ENCODE measurements at places on chromosomes 4 and X.
A peak's percentile ranks its signal among the peaks of the same experiment; 100 is the strongest.

GRCh38 chrX:18034945-18035344, 173.8 kb upstream of the RAI2 start:
- no peak for DNase-seq

DNA sequence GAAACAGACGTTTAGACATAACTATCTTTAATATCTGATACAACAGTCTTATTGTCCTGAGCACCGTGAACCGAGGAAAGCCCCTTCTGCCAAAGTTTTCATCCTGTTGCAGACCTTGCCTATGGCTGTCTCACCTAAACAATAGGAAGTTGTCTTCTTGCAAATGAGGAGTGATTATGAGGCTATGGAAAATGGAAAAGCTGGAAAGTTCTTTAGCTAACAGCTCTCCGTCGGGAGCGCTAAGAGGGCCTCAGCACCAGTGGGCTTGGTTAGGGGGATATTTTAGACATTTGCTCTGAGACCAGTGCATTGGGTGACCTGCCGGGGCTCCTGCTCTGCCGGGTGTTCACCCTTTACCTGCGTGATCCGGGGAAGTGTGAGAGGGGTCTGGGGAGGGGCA, 28.4 kb downstream of the TMEM131L start:
- no peak for DNase-seq

DNA sequence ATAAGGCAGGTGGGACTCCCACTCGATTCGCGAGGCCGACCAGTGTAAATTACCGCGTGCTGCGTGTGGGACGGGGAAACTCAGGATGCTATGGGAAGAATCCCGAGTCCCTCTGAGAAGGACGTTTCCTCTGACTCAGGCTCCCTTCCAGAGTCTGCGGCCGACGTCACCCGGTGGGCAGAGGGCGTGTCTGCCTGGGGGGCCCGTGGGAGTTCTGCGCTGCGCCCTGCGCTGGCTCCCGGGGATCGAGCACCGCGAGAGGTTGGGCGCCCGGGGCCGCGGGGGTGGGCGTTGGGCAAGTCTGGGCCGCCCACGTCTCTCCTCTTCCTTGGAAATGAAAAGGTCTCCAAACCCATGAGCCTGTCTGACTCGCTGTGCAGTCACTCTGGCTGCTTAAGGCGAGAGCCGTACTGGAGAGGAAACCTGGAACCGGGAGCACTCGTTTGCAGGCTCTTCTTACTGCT, 568 bp downstream of the NIPAL1 start:
- no peak for DNase-seq

- no peak for DNase-seq
Measured at GRCh38 chr4:104123021-104123420, 371.7 kb downstream of the CXXC4 start.

- DNase-seq = no peak
Measured at GRCh38 chr4:188043154-188043553, 47.6 kb downstream of the ZFP42 start.

DNA sequence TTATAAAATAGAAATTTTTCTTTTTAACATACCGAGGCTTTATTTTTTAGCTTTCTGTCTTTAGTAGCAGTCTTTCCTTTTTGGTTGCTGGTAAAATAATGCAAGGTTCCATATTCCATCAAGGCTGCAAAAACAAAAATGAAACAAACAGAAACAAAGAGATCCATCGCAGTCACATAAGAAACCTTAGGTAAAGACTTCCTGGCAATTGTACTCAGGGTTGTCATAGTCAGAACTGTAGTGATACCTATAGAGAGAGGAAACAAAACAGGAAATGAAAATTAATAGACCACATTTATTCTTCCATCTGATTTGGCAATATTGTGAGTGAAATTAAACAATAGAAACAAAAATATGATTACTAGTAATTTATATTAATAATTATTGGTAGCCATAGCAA, 72.5 kb downstream of the GABRG1 start:
- no peak for DNase-seq

DNA sequence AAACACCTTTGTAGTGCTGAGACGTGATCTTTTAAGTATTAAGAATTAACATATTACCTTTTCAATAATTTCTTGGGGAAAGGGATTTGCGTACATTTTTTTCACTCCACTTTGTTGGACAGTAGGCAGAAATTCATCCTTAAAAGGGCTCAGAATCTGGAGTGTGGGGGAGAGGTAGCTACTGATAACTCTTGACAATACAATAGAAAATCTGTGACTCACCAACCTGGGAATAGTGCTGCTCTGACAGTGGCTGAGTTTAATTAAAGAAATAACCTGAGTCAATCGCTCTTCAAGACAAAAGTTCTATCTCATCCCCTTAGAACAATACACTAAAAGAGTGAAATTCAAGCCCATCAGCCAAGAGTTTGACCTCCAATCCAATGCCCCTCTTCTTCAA, 60.2 kb downstream of the SLC9A7 start:
- no peak for DNase-seq

DNA sequence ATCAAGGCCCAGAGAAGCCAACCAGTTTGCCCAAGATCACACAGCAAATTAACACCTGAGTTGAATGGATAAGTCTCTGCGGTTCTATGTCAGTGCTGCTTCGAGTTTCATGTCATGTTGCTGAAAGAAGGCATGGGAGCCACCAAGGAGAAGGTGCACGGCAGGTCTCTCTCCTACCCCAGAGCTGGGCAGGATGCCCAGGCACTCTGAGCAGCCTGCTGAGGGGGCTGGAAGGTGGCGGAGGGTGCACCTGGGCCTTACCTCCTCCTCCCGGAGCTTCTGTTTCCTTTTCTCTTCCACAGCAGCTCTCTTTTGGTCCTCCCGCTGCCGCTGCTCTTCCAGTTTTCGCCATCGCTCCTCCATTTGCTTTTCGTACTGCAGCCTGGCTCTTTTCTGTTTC, 53.6 kb downstream of the MAP7D2 start:
- DNase-seq = no peak

- DNase-seq = no peak
Measured at GRCh38 chrX:8191022-8191421, 20.0 kb upstream of the VCX2 start.

GRCh38 chrX:41064018-41064417, 21.2 kb upstream of the USP9X start:
- no peak for DNase-seq

GRCh38 chr4:75723163-75724065, 963 bp upstream of the USO1 start:
- no peak for DNase-seq

DNA sequence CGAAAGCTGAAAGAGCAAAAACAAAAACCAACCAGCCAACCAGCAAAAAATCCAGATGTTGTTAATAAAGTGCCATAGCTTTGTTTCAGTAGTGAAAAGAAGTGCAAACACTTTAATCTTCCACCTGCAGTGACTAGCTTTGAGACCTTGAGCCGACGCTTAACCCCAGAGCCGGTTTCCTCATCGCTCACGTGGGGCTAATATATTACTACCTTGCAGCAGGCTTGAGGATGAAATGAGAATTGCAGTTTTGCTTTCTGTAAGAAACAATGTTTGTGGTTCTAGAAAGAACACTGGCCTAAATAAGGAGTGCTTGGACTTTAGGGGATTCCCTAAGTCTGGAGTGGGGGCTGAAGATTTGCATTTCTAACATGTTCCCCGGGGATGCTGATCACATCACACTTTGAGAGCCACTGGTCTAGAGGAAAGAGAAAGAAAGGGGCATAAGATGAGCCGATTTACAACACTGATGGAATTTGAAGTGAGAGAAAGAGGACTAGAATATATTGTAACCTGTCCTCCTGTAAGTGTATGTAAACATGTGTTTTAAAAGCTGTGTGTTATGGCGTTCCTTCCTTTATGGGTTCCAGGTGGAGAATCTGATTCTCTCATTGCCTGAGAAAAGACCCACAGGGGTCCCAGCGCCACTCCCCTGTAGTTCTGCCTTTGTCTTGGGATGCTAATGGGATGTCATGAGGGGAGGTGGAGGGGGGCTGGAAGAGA, 1.4 kb downstream of the FGF2 start:
- peak; percentile 8 for DNase-seq

- DNase-seq = no peak
Measured at GRCh38 chr4:3660928-3661515, 105.2 kb upstream of the ADRA2C start.

GRCh38 chr4:169311643-169312365, 41.0 kb upstream of the SH3RF1 start:
- no peak for DNase-seq

DNA sequence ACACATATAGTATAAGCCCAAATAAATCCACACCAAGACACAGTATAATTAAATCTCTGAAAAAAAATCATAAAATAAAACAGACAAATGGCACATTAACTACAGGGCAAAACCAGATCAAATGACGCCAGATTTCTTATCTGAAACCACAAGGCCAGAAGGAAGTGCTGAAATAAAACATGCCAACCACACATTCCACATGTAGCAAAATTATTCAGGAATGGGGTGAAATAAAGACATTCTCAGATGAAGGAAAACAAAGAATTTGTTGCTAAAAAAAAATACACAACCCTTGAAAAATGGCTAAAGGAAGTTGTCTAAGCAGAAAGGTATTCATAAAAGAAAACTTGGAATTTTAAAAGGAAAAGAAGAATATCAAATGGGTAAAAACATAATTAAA, 4.5 kb upstream of the DCAF12L1 start:
- DNase-seq = no peak

- DNase-seq = no peak
Measured at GRCh38 chrX:118506805-118507480, 11.3 kb downstream of the DOCK11 start.
